ENCODE measurements at places on chromosomes 16 and 17.
A peak's percentile ranks its signal among the peaks of the same experiment; 100 is the strongest.

DNA sequence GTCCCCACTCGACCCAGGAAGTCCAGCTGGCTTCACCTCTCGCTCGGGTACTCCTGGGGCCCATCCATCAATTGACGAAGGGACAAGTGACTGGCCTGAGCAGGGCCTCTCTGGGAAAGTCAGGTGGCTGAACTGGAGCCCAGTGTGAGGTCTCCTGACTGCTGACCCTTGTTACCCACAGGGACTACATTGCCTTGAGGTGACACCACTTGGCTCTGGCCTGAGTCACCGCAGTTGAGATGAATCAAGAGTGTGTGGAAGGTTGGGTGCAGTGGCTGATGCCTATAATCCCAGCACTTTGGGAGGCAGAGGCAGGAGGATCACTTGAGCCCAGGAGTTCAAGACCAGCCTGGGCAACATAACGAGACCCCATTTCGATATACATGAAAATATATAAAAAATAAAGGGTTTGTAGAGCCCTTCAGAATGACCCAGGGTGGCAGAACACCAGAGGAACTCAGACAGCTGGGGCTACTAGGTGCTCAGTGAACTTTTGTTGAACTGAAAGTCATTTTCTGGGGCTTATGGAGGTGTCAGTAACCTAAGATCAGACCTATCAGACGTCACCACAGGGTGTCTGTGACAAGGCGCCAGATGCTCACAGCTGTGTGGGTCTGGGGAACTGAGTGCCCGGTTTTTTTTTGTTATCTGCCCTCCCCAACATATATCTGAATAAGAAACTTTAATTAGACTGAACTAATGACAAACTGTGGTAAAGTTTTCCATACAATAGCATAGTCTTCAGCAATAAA, 14.8 kb upstream of the ZFP90 start:
- DNase-seq, result no peak

- DNase-seq, result no peak
These were observed 425.0 kb downstream of the HAPSTR1 start for GRCh38 chr16:9516444-9516843.

DNA sequence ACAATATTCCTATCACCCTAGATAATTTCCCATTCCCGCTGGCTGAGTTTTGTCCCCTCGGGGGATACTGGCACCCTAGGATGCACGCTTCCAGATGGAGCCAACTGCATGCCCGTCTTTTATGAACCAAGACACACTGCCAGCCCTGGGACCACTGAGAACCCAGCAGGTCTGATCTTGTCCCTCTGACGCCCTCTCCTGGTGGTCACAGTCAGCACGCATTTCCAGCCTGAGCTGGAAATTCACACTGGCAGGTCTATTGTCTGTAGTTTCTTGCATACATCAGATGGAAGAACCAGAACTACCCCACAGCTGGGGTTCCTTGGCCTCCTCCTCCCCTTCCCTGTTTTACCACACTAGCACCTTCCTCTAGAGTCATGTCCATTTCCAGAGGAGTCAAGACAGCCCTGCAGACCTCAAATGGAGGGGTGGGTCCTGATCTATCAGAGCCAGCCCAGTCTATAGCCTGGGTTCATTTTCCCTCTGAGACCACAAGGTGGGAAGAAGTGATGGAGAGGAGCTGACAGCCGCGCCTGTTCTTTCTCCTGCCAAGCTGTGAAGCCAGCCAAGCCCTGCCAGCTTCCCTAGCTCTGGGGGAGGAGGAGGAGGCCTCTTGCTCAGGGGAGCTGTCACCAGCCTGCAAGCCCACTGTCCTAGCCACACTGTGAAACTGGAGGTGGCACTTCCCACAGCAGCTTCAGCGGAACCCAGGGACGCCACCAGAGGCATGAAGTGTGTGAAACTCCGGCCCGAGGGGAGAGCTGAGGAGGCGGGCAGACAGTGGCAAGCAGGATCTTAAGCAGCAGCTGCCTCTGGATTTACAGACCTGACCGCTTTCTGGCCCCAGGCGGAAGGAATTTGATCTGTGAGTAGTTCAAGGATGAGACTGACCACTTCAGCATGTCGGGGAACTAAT, 29.3 kb downstream of the MXRA7 start:
- peak; percentile 75 for DNase-seq

GRCh38 chr16:86963600-86964575, 353.3 kb downstream of the C16orf95 start:
- no peak for DNase-seq

DNA sequence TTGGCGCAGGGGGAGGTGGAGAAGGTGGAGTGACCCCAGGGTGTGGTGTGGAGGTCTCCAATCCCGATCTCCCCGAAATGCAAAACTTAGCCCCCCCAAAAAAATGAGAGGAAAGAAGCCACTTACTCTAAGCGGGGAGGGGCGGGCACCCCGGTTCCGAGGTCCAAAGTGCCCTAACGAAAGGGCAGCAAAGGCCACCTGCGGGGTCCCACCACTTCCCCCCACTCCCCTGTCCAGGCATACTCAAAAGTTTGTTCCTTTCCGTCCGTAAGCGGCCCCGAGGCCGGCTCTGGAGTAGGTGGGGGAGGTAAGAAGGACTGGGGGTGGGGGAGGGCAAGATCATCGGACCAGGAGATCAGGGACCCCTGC, 1.1 kb downstream of the TOX3 start:
- DNase-seq, result no peak

- no peak for DNase-seq
These were observed 102.2 kb downstream of the CEP112 start for GRCh38 chr17:66089764-66090163.

DNA sequence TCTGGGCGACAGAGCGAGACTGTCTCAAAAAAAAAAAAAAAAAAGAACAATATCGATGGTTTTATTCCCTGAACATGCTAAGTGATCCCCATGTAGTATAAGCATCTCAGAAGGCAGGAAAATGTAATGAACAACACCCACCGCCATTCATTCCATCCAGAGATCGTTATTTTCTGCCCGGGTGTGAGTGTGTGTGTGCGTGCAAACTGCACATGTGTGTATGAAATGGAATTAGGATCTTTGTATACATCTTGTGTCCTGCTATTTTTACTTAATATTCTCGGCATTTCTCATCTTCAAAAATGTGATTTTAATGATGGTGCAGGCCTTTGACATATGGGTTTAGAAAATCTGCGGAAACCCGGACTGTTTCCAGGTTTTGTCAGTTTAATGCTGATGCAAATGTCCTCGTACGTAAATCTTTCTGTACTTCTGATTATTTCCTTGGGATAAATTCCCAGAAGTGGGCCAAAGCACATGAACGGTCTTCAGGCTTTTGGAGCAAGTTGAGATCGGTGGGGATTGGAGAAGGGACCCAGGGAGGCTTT, 254.8 kb downstream of the SEC14L1 start:
- DNase-seq, result no peak

DNA sequence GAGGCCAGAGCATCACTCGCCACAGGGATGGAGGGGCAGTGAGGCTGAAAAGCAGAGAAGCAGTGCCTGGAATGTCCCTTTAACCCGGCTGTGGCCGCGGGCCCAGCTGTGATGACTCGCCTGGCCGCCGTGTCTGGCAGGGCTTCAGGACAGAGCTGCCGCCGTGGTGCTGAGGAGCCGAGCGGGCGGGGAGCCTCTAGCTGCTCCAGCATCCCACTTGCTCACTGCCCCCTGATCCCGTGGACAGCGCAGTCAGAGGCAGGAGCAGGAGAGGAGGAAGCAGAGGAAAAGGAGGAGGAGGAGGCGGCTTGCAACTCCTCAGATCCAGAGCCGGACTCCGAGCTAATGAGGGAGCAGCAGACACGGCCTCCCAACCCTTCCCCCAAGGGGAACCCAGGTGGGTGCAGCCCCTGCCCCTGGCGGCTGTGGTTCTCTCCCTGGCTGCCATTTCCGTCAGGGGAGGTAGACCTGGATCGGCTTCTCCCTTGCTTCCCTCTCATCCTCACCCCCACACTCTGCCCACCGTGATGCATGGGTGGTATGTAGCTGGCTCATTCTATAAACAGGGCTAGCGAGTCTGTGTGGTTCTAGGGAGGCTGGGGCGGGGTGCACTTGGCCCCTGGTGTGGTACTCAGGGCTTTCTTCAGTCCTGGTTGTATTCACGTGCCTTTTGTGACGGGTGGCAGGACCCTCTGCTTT, 165.7 kb downstream of the CMIP start:
- DNase-seq, result peak; percentile 78

- no peak for DNase-seq
These were observed 21.9 kb downstream of the CPPED1 start for GRCh38 chr16:12781777-12782176.

DNA sequence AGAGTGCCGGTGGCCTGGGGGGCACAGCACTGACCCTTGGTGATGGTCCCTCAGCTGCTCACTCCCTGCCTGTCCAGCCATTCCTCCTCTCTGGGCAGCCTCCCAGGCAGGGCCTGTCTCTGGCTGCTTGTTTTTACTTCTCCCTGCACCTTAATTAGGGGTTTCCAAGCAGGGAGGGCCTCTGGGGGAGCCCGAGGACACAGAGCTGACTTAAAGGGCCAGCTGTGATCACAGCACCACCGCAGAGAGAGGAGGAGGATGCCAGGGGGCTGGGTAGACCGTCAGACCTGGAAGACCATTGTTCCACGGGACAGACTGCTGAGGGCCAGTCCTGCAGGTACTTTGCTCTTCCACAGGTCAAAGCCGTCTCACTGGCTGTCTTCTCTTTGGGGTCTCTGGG, 1.2 kb upstream of the DPH1 start:
- DNase-seq, result no peak

DNA sequence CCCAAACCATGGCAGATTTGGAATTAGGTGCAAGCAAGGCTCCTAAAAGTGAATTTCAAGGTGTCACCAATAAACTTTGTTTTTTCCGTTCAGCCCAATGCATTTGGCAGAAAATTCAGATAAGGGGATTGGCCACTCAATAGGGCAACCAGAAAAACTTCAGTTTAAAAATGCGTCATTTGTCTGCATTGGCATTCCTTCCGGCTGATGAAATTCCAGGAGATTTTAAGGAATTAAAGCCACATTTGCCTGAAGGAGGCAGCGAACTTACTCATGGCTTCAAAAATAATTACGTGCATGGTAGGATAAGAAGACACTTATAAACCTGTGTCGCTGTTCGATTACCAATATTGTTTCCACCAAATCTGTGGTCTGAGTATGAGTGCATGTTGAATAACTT, 151.9 kb downstream of the SALL1 start:
- DNase-seq, result no peak

DNA sequence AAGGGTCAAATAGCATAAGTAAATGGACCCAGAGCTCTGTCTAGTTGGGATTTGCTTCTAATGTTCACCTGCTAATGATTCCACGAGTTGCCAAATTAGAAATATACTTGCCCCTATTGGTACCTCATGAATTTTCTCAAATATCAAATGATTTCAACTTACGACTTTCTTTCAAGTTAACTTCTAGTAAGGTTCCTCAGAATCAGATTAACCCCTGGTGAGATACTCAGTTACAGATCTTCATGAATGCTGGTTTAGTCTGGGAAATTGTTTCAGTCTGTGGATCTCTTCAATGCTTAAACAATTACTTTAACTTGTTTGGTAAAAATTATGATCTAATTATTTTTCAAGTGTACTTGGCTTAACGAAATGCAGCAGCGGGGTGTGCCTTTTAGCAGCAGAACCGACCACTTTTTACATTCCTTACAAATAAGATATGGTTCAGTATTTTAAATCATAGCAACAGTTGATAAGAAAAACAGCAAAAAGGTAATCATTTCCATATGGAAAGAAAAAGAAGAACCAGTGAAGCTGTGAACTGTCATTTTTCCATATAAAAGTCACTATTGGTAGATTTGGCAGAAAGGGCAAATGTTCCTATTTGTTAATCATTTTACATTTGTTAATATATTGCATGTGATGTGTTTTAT, 34.5 kb downstream of the TUBD1 start:
- peak; percentile 28 for DNase-seq

DNA sequence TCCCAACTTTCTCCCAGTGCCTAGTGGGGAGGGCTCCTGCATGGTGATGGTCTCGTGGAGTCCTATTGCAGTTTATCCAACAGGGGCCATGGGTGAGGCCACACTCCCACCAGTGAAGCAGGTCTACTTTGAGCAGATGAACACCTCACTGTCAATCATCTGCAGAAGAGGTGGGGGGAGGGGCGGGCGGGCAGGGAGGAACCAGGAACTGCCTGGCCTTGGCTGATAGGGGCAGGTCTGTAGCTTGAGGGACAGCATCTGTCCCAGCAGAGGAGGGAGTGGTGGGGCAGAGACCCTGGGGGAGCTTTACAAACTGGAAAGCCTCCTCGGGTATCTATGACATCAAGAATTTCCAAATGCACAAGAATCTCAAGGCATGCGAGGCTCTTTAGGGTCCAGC, 58.7 kb upstream of the ZNF423 start:
- DNase-seq, result no peak

- no peak for DNase-seq
These were observed 7.8 kb upstream of the C1QBP start for GRCh38 chr17:5446786-5447185.

GRCh38 chr17:36030956-36031355, 13.2 kb upstream of the CCL23 start:
- DNase-seq, result no peak

- DNase-seq, result peak; percentile 100
These were observed at the start of gene UBALD2 for GRCh38 chr17:76264755-76265623. Gene UBALD2, plus strand, starts transcription at chr17:76265348. Its CDS starts 158 bp downstream, at chr17:76265506.

DNA sequence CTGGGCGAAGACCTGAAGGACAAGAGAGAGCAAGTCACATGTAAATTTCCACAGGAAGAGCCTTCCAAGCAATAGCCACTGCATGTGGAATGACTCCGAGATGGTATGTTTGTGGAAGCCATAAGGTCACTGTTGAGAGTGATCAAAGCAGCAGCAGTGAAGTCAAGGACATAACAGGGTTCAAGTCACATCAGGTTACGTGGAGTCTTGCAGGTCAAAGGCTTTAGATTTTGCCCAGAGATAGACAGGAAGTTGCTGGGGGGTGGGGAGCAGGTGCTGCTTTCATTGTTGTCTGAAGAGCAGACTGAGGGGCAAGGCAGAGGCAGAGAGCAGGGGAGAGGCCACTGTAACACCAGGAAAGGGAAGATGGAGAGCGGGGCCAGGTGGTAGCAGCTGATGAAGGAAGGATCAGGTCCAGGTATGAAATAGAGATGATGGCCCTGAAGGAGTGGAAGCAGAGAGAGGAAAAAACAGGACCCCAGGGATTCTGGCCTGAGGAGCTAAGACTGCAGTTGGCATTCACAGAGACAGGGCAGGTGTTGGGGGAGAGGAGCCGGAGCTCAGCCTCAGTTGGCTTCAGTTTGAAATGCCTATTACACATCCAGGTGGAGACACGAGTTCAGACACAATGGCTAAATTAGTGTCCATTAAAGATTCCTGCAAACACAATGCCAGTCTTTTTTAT, 129.3 kb upstream of the AXIN2 start:
- DNase-seq, result no peak
